Heart left ventricle (tissue), 16 donors: ENCODE measurements at places on chromosomes 4 and X. TPM values are rescaled to one million over a fixed set of nuclear protein-coding genes. Genes with fewer than 3 reads are reported as not detected.

DNA sequence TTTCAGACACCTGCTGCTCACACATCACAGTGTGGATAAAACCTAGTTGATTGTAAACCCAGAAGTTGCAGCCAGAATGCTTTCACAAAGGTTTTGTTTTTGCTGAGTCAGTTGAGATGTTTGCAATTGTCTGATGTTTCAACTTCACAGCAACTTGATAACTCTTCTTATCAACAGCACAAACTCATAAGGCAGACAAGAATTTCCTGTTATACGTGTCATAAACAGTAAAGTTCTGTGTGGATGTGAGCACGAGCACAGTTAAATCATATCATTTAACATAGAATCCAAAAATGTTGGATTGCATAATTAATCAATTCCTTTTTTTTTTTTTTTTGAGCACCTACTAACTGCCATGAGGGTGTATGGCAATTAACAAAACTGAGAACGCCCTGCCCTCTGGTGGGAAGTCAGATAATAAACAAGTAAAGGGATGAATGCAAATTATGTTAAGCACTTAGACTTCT lies 512.2 kb downstream of the PDHA2 start:
- no peak for DNase-seq

DNA sequence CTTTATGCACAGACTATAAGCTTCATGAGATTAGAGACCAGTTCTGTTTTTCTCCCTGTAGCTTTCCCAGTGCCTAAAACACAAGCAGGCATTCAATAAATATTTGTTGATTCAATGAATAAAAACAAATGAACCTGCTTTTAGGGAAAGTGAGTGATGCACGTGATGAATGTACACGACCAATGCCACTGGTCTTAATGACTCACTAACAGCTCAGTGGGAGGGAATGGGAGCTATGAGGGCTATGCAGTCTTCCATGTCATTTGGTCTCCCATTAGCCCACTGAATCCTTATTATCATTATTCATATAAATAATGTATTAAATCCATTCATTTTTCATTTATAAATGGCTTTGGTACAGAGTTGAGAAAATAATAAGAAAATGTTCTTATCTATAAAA lies 247.4 kb downstream of the FBXO8 start:
- no peak for DNase-seq

DNA sequence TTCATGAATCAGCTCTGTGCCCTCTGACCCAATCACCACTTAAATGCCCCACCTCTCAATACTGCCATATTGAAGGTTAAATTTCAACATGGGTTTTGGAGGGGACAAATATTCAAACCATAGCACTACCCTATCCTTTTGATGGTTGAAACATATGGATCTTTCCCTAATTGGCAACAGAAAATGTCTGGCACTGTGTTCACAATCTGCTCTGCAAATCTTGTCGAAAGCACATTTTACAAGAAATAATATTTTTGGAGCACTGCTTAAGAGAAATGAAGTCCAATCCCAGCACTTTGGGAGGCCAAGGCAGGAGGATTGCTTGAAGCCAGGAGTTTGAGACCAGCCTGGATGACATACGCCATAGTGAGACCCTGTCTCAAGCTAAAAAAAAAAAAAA lies 130.6 kb upstream of the FAM9C start:
- DNase-seq = no peak

DNA sequence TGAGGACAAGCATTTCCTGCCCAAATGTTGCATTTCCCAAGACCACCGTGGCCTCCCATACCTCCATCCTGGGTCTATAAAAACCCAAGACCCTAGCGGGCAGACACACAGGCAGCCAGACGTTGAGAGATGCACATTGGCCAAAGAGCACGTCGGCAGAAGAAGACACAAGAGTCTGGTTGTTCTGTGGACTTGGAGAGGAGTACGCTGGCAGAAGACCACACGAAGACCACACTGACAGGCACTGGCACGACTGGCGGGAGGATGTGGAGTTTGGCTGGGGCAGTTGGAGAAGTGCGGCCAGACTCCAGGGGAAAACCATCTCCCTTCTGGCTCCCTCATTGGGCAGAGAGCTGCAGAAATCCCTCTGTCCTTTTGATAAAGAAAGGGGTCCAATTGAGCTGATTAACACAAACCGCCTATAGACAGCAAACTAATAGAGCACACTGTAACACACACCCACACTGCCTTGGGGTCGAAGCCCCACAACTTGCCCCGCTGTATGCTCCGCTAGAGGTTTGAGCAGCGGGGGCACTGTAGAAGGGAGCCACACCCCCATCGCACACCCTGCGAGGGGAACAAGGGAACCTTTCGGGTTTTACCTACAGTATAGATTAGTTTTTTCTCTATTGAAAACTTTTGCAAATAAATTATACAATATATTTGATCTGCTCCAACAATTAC lies 376.7 kb upstream of the KLHL4 start:
- DNase-seq = no peak

DNA sequence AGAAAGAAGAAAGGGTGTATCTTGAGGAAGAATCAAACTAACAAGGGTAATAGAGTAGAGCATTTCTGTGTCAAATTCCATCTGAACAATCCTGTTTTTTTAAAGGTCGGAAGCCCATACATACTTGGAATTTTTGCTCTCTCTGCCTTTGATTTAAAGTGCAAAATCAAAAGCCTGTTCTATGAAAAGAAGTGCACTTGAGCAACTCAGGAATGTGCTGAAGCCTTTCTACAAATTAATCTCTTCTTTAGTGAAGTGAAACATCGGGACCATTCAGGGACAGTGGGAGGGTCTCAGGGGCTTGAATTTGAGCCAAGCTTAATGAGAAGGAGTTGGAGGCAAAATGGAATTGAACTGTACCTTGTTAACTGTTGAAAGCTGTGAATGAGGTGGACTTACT lies 1008.5 kb upstream of the LCORL start:
- no peak for DNase-seq

GRCh38 chr4:108783665-108784463 lies 21.0 kb upstream of the ETNPPL start:
- DNase-seq = no peak

GRCh38 chrX:105017641-105018040 lies 202.9 kb downstream of the TEX13A start:
- DNase-seq = no peak

The SEC24B gene
- 31.2 TPM for total RNA-seq

The LRIT3 gene
- total RNA-seq = not detected
